ENCODE measurements at places on chromosomes 7 and 10. TPM values are rescaled to one million over a fixed set of nuclear protein-coding genes. Genes with fewer than 3 reads are reported as not detected.

Gene GALNT17
- total RNA-seq: not detected

Gene SLC35G1
- total RNA-seq: 3.2 TPM

Gene GAD2
- not detected for total RNA-seq

Gene PRSS37
- not detected for total RNA-seq

Gene FXYD4
- not detected for total RNA-seq

Gene TSPAN14
- 7.4 TPM for total RNA-seq

Gene FAM25G
- total RNA-seq: not detected

Gene CPA5
- under 0.01 TPM for total RNA-seq

Gene TMEM213
- not detected for total RNA-seq

Gene ASZ1
- not detected for total RNA-seq

Gene SPDYE11
- total RNA-seq: not detected

Gene MSMB
- not detected for total RNA-seq
